Occipital lobe (tissue), 3 donors: ENCODE measurements at places on chromosomes 12 and 14. TPM values are rescaled to one million over a fixed set of nuclear protein-coding genes. Genes with fewer than 3 reads are reported as not detected.
A peak's percentile ranks its signal among the peaks of the same experiment; 100 is the strongest.

DNA sequence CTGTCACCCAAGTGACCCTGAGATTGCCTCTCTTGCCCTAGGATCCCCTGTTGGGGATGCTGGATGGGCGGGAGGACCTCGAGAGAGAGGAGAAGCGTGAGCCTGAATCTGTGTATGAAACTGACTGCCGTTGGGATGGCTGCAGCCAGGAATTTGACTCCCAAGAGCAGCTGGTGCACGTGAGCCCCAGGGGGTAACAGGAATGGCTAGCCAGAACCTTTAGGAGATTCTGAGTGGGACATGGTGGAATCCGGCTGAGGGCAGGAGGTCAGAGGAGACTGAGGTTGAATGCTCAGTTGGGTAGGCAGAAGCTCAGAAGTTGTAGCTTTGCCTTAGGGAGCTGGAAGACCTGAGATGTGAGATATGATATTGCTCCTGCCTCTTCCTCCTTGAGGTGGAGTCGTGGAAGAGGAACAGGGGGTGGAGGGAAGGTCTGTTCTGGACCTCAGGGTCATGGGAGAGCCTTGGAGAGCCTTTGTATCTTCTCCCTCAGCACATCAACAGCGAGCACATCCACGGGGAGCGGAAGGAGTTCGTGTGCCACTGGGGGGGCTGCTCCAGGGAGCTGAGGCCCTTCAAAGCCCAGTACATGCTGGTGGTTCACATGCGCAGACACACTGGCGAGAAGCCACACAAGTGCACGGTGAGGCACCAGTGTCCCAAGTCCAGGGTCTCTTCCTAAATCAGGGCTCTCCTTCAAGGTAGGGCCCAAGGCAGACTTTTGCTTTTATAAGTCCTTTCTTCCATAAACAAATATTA lies 6.3 kb downstream of the GLI1 start:
- no peak for DNase-seq

- DNase-seq, result peak; percentile 73
Measured at GRCh38 chr12:94566345-94566744, 84.0 kb downstream of the TMCC3 start.

GRCh38 chr12:119938049-119938667 lies 50.9 kb upstream of the BICDL1 start:
- peak; percentile 15 for DNase-seq

The POTEM gene
- total RNA-seq, result not detected
